ENCODE measurements at places on chromosomes 4 and X.

- no peak for DNase-seq
Observed at GRCh38 chrX:129877401-129877800, 28.6 kb upstream of the UTP14A start.

- no peak for DNase-seq
Observed at GRCh38 chr4:169724260-169724659, 33.5 kb downstream of the HPF1 start.

GRCh38 chr4:75511841-75512240, 2.4 kb downstream of the RCHY1 start:
- no peak for DNase-seq

DNA sequence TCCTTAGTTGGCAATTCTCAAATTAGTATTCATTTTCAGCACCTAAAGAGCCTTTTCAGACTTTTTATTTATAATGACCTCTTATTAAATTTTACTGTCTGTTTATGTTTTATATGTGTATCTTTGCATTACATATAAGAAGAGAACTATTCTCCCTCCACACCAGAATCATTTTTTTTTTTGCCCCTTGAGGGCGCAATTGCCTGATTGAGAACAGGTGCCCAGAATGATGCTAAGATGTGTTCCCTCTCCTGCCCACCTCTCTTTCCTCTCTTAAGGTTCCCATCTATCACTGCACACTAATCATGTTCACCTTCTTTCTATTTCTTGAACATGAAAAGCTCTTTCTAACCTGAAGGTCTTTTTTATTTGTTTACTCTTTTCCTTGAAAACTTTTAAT, 44.2 kb upstream of the ADAM29 start:
- no peak for DNase-seq

- no peak for DNase-seq
Observed at GRCh38 chr4:140932501-140933045, 176.4 kb upstream of the TBC1D9 start.

DNA sequence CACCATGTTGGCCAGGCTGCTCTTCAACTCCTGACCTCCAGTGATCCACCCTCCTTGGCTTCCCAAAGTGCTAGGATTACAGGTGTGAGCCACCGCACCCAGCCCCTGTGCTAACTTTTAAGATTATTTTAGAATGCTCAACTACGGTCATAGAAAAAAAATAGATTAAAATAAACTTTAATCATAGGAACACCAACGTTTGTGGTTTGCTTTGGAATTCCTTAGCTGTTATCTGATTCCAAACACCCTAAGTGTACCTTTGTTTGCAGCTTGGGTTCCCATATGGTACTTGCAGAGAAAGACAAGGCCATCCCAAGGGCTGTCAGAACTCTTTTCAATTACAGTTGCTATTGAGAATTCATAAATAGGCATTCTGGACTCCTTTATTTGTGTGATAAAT, 90.1 kb upstream of the EFHC2 start:
- DNase-seq: no peak

- no peak for DNase-seq
Observed at GRCh38 chr4:107693132-107693531, 26.9 kb downstream of the PAPSS1 start.

DNA sequence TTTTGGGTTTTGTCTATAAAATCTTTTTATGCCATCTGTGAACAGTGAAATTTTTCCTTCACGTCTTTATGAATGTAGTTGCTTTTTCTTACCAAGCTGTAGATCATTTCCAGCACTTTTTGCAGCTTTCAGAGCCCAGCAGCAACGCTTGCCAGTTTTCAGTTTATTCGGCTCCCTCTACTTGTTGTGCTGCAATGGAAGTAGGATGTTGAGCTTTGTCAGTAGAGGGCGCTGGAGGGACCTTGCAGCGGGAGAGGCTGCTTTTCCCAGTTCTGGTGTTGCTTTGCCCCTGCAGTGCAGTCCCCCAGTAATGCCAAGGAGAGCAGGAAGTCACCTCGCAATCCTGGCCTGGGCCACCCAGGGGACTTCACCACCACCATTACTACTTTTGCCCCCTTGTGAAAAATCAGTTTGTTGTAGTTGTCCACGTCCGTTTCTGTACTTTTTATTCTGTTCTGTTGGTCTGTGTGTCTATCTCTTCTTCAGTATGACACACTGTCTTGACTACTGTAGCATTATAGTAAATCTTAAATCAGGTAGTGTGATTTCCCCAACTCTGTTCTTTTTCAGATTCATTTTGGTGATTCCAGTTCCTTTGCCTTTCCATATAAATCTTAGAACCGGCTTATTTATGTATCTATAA, 21.8 kb downstream of the CMC4 start:
- DNase-seq: no peak

DNA sequence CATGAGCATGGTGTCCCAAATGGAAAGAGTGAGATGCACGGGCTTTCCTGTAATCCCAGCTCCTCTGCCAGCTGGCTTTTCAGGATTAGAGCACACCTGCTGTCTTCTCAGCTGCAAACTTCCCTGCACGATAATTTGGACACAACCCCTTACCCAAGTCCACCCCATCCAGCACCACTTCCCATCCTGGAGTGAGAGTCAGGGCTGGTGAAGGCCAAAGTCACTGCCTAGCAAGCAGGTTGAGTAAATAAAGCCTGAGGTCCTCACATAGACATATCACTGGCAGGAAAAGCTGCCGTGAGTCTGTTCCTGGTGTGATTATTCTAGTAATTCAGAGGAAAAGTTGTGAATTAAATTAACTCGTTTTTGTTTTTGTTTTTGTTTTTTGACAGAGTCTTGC, 113.9 kb upstream of the MBNL3 start:
- DNase-seq: no peak

DNA sequence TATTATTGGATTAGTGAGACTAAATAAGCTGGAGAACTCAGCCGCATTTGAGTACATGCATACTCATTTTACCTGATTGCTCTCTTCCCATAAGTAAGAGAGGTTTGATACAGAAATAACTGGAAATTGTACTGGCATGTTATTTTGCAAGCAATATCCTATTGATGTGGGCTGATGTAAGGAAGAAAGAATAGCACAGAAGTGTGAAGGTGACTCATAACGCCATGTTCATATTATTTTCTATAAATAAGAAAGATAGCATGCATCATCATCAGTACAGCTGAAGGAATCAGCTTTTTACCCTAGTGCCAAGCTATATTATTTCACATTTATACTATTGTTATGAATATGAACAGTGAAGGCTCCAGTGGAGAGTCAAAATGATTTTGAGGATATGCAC, 138.3 kb upstream of the FAM47A start:
- DNase-seq: no peak

GRCh38 chr4:84907145-84907544, 59.3 kb downstream of the WDFY3 start:
- no peak for DNase-seq

- no peak for DNase-seq
Observed at GRCh38 chr4:81069706-81070331, 39.3 kb downstream of the BMP3 start.

DNA sequence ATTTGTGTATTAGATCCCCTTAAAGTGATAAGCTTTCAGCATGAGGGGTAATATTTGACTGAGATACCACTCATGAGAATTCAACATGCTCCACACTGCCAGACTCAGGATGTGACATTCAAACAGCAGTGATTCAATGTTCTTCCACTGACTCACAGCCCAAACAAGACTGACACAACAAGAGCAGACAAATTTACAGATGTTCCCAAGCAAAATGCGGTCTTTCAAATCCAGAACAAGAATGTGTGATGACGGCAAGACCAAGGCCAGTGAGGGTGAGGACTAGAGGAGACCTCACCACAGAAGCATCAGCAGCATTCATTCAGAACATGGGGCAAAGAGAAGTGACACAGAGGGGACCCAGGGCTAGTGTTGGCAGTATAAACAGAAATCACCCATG, 99.3 kb upstream of the GRIA3 start:
- no peak for DNase-seq

DNA sequence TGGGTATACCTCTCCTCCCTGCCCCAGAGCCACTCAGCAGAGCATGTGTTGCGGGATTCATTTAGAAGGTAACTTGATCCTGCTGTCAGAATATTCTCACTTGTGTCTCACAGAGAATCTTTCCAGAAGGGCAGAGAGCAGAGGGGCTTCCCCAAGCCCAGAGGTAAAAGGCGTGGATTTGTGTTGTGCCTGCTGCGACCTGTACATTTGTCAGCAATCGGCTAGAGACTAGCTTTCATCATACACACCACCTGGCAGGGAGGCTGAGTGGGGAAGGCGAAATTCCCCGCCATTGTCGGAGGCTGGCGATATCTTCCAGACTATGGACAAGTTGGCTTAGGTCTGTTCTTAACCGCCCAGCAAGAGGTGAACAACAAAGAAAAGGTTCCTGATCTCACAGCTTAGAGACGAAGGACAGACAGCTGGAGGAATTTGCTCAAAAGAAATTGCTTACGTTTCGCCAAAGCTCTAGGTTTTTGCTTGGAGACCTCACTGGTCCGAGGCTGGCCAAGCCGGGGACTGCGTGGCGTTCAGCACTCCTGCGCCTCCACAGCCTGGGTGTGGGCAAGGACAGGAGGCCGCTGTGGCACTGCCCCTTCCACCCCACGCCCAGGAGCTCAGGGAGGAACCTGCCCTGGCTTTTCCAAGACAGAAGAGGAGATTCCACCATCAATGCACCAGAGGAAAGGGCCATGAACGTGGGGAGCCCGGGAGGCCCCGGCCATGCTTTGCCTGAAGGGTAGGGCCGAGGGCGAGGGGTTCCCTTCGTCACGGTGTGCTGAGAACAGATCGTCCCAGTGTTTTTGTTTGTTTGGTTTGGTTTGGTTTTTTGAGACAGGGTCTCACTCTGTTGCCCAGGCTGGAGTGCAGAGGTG, 69.4 kb downstream of the DCTD start:
- DNase-seq: no peak

GRCh38 chr4:15702941-15703403, at the start of gene BST1:
Gene BST1 (plus strand): TSS chr4:15703065. CDS start chr4:15703145, 80 bp downstream.
- peak; percentile 60 for DNase-seq

DNA sequence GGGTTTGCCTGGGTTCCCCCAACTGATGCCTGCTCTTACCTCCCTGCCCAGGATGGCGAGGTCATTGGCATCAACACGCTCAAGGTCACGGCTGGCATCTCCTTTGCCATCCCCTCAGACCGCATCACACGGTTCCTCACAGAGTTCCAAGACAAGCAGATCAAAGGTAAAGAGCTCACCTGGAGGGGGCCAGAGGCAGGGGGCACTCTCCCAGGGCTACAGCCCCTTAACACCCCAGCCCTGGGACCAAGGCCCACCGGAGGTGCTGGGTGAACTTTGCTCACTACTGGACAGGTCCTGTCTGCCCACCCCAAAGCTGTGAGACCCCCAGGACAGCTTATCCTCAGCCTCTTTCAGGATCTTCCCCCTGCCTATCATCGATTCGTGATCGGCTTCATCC, 24.5 kb downstream of the HTRA3 start:
- DNase-seq: no peak

DNA sequence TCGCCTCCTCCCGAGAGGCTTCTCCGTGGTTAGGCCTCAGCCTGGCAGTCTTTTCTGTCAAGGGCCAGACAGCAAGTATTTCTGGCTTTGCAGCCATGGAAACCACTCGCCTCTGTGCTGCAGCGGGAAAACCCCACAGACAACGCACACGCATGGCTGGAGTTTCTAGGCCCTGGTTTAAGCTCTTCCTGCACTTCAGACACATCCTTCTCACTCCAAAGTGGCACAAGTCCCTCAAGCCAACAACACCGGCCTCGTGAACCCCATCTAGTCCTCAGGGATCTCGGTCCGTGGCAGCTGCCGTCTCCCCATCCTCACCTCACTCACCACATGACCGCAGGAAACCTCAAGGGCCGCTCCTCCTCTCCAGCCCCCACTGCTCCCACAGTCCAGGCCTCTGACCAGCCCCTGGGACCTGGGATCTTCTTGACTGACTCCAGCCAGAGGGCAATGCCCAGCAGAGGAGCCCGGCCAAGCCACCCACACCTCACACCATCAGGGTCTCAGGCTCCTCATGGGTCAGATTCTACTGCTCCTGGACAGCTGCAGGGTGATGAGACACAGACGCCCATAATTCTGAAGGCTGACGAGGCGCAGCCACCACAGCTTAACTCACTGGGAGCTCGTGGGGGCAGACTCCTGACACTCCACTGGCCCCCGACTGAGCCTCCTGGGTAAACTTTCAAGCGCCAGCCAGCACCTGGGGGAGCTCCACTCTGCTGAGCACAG, 21.7 kb downstream of the LETM1 start:
- DNase-seq: no peak

DNA sequence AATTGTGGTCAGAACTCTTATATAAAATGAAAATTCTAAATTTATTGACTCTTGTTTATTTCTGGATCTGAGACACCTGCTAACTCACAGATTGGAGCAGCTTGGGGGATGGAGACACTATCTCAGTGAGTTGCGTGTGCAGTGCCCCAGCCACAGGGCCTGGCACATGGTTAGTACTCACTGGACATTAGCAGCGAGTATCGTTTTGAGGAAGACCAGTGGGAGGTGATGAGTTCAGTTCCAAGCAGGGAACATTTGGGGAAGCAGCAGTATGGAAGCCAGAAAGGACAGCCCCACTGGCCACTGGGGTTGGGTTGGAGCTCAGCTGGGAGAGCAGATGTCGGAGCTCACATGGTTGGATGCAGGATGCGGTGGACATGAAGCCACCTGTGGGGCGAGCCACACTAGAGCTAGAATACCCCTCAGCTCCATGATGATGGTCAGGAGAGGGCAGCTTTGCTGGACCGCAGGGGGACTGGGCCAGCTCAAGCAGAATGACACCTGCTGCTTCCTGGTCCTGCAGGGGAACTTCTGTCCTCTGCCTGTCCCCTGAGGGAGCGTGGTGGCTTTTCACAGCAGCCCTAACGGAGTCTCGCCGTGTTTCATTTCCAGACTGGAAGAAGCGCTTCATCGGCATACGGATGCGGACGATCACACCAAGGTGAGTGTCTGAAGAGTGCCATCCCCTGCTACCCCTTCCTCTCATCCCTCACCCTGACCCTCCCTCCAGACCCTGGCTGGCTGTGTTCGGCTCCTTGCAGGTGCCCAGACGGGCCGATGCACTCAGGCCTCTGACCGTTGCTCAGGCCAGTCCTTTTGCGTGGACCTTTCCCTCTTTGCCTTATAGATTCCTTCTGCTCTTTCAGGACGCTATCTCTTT, 32.5 kb downstream of the HTRA3 start:
- DNase-seq: no peak

DNA sequence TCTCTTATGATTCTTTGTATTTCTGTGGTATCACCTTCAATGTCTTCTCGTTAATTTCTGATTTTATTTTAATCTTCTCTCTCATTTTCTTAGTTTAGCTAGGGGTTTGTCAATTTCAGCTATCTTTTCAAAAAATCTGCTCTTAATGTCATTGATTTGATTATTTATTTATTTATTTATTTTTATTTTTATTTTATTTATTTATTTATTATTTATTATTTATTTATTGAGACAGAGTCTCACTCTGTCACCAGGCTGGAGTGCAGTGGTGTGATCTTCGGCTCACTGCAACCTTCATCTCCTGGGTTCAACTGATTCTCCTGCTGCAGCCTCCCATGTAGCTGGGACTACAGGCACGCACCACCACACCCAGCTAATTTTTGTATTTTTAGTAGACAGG, 194.1 kb downstream of the SCFD2 start:
- DNase-seq: no peak

DNA sequence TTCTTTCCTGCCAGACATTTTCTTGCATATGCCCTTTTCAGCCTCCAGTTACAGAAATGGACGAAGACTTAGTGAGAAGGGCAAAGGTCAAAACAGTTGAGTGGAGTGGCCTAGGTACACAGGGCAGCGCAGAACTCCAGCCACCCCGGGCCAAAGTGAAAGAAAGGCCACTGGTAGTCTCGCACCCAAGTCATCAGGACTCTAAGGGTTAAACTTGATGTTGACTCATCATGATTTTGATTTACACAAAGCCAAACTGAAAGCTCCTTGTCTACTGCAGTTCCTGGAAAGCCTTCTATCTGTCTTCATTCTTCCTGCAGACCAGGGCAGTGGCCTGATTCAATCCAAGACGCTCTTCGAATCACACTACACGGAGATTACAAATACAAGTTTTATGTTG, 2.6 kb upstream of the IL13RA1 start:
- no peak for DNase-seq

Data from bone marrow (tissue), 2 donors.